Stimulated activated CD8-positive, alpha-beta memory T cell treated with anti-CD3 and anti-CD28 coated beads, Interleukin-4, amount 100 ng/mL, for 1 hour (primary cell): ENCODE measurements at places on chromosomes 1 and 21.
A peak's percentile ranks its signal among the peaks of the same experiment; 100 is the strongest.

DNA sequence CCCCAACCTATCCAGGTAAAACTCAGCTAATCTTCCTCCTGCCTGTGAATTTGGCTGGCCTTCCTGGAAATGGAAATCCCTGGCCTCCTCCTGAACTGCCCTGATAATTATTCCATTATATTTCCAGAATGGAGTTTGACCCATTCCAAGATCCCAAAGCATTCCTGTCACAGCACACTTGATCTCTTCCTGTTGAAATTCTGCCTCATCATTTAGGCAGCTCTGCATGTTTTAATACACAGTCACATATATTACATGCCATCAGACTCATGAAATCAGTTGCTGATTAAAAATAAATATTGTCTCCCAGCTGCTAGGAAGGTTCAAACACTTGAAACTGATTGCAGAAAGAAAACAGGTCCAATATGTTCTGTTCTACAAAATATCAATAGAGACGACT lies 148.2 kb upstream of the PALMD start:
- no peak for DNase-seq

DNA sequence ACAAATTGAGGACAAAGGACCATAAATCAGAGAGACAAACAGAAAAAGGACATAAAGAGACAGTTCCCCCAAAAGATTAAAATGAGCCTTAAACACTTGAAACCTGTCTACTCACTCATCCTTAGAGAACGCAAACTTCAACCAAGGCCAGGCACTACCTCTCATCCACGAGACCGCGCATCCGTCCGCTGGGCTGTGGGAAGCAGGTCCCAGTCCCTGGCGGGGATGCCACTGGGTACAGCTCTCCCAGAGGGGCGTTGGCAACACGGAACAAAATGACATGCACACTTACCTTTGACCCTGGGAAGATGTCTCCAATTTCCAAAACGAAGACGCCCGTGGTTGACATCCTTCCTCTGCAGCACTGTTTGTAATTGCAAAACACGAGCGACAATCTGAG lies 16.5 kb upstream of the ADARB1 start:
- DNase-seq: no peak

- no peak for DNase-seq
Measured at GRCh38 chr1:245678860-245679411, 524.2 kb downstream of the KIF26B start.

GRCh38 chr1:23865543-23865930 lies 2.6 kb downstream of the FUCA1 start:
- no peak for DNase-seq

GRCh38 chr1:14982029-14982428 lies 171.5 kb upstream of the TMEM51 start:
- no peak for DNase-seq

DNA sequence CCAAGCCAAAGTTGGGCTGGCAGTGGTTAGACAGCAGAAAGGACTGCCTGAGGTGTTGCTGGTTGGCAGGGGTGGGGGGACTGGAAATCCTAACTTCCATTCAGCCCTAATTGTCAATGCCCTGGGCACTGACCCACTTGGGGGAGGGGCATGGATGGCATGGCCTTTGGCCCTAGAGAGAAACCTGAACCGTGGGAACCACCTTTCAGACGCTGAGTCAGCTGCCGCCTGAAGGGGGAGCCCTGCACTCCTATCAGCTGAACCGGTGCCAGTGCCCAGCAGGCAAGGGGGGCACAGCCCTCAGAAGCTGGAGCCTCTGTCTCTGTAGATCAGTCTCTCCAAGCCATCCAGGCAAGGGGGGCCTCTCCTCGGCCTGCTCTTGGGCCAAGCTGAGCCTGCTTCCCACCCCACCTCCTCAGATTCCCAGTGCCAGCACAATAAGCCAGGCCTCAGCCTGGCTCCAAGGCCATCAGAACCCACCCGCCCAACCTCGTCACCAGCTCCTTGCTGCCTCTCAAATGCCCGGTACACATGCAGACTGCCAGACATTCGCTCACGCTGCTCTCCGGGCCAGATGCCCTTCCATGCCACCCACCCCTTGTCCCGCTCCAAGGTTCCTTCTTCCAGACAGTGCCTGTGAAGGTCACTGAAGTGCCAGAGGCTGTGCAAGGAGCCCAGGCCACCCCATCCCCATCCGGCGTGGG lies 11.6 kb downstream of the TINAGL1 start:
- peak; percentile 9 for DNase-seq

DNA sequence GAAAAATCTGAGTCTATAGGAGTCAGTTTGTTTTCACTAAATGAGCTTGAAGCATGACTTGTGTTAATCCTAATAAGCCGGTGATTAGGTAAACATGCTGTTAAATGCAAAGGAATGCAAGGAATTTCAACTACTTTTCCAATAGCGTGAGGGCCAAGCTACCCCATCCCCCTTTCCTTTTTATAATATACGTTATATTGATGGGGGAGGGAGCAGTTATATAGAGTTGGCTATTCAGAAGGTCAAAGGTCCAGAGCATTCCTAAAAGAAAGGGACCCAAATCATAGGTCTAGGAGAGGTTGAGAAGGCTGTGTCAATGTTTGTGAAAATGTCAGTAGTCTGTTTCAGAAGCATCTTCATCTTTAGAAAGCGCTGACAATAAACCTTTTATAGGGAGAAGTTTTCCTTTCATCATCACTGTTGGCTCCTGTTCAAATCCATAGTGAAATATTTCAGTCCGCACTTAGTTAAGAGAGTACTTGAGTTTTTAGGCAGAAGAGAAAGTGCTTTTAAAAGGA lies 3.8 kb downstream of the CCN1 start:
- no peak for DNase-seq

DNA sequence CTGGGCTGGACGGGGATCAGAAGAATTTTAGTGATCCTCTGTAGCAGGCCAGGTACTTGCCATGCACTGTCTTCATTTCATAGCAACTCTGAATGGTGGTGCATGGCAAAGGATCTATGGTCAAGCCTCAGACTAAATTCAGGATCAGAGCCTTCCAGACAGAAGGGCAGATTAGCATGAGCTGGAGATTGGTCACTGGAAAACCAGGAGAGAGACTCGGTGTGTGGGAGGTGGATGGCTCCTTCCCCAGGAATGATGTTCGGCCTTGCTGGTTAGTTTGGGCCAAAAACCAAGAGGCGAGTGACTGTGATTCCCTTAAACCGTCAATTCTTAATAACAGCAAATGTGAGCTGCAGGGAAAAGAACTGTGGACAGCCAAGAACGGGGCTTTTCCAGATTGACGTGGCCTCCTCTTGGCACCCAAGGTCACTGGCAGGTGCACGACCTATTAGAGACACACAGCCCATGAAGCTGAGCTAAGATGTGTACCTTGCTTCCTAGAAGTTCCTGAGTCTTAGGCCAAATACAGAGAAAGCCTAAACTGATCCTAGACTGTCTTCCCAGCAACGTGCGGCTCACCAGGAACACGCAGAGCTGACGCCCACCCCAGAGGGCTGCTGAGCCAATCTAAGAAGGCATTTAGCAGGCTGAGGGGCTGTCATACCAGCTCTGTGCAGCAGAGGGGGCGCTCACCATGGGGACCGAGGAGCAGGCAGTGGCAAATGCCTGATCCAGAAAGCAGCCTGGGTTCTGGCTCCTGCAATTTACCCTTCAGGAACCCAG lies 18.5 kb downstream of the ALDH4A1 start:
- DNase-seq: peak; percentile 35

DNA sequence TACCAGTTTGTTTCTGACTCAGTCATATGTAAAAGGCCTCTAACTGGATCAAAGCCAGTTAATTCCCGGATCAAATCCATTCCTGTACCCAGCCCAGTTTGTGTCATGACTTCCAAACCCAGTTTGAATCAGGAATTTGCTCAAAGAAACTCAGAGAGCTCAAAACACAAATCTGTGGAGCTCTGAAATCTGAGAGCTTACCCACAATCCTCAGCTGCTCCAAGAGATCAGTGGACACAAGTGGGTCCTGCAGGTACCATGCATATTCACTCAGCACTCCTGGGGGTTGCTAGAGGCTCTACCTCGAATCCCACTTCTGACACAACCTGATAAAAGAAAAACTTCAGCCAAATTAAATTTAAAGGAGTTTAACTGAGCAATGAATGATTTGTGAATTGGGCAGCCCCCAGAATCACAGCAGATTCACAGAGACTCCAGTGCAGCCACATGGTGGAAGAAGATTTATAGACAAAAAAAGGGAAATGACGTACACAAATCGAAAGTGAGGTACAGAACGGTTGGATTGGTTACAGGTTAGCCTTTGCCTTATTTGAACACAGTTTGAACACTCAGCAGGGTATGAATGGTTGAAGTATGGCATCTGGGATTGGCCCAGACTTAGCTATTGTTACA lies 11.9 kb upstream of the MRPL55 start:
- no peak for DNase-seq

- DNase-seq: no peak
Measured at GRCh38 chr1:230308039-230308438, 118.1 kb downstream of the PGBD5 start.

- DNase-seq: peak; percentile 12
Measured at GRCh38 chr1:94017155-94017829, 103.7 kb downstream of the ABCA4 start.

DNA sequence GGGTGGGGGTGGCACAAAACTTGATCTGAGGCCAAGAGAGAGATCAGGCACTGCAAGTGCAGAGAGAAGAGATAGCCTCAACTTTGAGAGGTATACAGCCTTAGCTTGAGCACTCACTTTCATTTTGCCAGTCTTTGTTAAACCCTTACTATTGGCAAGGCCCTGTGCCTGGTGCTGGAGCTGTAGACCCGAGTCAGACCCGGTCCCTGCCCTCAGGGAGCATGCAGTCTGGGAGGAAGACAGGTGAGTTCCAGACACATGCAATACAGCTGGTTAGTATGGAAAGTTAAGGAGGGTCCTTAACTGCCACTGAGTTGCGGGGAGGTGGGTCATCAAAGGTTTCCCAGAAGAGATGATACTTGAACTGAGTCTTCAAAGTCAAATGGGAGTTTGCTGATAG lies 31.7 kb downstream of the RAB3B start:
- no peak for DNase-seq

DNA sequence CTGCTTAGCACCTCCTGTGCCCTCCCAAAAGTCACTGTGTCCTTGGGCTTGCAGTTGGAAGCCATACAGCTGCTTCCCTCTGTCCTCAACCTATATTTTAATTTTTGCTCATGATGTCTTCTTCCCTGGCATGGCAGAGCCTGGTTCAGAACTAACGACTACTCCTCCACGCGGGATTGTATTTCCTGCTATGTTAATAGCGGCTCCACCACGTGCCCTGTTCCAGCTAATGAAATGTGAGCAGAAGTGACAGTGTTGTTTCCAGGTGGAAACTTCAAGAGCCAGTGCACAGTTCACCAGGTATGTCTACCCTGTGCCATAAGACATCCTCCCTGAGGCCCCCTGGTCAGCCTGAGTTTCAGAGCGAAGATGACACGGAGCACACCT lies 52.1 kb downstream of the DHRS3 start:
- no peak for DNase-seq

DNA sequence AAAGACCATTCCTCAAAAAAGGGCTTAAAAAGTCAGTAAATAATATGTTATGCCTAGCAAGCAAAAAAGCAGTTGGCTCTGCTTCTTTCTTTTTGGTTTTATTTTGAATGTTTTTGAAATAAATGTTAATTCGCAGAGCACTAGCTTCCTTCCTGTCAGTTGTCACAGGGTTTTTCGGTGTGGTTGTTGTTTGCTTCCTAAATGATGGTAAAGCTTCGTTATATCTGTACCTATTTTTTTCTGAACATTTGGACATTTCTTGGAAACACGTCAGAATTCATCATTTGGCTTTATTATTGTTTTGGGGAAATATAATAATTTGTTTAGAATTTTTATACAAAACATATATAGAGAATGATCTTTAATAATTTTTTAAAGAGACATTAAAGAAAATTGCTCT lies 351.9 kb upstream of the SGIP1 start:
- DNase-seq: no peak

- no peak for DNase-seq
Measured at GRCh38 chr1:200665861-200666260, 3.8 kb downstream of the DDX59 start.

GRCh38 chr1:54477153-54477561 lies 70.9 kb upstream of the ACOT11 start:
- DNase-seq: no peak

DNA sequence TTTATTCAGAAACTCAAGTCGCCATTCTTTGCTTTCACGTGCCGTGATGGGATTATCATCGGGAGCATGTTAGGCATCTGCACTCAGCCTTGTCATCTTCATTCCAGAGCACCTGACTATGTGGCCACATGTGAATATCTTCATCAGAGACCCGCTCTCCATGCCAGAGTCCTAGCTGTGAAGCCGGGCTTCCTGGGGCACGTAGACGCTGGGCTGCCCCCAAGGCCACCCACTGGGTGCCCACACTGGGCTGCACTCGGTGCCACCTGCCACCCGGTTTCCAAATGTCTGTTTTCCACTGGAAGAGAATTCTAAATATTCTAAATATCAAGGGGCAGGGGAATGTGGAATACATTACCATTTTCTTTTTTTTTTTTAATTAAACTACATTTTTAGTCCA lies 43.8 kb downstream of the SLC37A1 start:
- no peak for DNase-seq

DNA sequence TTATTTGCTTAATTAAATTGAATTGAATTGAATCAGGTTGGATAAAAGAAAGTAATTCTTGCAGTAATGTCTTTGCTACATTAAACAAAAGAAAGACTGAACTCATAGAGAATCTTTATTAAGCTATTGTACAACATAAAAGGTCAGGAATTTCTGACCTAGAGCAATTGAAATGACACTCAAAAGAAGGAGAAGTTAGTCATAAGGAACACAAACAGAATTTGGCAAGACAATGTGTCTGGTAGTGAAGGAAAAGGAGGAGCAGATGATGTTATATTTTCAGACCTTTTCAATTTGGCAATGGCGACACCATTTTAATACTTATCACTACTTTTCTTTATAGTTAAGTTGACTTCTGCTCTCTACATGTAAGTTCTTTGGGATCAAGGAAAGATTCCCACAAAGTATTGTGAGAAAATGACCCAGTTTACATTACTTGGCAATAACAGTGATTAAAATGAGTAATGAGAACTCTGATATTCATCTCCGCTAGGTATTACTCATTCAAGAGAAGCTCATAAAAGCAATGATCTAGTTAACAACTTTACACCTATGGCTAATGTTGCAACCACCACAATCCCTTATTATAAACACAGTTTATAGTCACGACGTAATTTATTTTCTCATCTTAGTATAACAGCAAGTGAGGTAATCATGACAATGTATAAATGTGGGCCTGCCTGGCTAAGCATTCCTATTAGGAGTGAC lies 14.7 kb upstream of the KRTAP21-1 start:
- no peak for DNase-seq

DNA sequence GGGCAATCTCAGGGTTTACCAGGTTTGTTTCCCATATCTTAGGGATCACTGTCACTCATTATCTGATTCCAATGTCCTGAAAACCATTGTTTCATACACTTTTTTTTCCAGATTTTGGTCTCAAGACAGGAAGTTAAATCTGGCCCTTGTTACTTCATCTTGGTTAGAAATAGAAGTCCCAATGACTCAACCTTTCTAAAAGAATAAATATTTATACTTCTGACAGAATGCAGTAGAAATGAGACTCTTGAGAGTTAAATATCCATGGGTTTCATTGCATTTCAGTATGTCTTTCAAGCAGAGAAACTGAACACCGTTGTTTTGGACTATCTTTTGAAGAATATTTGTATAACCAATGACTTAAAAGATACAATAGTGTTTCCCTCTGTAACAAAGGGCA lies 19.8 kb upstream of the VCAM1 start:
- DNase-seq: no peak

GRCh38 chr21:40618191-40618973 lies 228.6 kb downstream of the DSCAM start:
- DNase-seq: no peak
